ENCODE measurements at places on chromosomes 7 and 10.

DNA sequence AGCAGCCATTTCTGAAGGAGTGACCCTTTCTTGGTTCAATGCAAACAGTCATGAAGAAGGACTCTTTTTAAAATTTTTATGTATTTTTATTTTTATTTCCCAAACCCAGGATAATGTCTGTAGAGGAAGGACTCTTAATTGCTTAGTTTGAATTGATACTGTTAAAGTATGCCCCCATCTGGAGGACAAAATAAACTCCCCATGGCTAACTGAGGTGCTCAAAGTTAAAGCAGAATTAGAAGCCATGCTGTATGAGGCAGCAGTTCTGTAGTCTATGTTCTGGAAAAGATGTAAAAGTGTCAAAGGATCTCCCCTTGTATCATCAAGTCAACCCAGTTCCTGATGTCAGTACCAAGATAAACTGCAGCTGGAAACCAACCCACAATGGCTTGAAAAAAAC is 617.9 kb upstream of the GRM3 start:
- no peak for DNase-seq

DNA sequence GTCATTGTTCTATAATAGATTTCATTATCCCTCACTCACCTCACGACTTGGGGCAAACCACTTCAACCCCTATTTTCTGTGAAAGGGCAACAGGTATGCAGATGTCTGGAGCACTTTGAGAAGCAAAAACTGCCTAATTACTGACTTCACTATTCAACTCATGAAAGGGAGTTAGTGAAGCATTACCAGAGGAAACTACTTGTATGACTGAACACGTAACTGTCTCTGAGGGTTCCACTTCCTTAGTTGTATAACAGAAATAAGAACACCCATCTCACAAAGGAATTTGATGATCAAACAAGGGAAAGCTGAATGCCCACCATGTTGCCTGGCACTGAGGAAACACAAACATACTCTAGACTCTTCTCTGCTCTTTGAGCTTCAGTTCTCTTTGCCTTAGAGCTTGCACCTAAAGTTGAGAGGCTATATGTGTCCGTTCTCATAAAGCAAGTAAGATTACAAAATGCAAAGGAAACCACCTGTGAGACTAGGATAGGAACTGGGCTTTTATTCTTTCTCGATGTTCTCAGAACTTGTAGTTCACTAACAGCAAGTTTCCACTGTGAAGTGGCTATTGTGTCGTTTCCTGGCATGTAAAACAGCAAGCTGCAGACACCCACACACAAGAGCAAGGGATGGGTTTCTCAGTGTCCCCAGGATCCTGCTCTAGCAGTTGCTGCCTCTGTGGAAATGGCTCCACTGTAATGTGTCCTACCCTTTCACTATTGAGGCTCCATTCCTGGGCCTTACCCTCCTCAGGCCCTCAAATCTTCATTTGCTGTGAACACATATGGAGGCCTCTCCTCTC is 2.6 kb downstream of the TMEM243 start:
- peak; percentile 70 for DNase-seq

DNA sequence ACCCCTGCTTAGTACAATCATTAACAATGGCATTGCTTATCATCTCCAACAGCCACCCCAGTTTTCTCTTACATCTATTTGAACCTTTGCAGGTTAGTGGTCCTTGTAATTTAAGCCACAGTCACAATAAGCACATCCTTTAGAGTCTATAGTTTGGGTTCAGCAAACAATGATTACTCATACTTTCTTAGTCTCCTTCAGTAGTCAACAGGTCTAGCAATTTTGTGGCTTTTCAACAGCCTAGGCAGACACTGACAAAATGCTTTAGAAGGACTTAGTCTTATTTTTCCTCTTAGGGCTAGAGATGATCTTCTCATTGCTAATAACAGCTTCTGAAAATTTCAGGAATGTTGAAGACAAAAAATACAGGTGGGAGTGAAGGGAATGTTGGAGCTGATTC is 32.3 kb upstream of the FAM204A start:
- no peak for DNase-seq

GRCh38 chr10:80530251-80530650 is 7.5 kb upstream of the SH2D4B start:
- peak; percentile 49 for DNase-seq

- no peak for DNase-seq
These were observed 48.0 kb downstream of the CREB3L2 start for GRCh38 chr7:137953665-137954470.

DNA sequence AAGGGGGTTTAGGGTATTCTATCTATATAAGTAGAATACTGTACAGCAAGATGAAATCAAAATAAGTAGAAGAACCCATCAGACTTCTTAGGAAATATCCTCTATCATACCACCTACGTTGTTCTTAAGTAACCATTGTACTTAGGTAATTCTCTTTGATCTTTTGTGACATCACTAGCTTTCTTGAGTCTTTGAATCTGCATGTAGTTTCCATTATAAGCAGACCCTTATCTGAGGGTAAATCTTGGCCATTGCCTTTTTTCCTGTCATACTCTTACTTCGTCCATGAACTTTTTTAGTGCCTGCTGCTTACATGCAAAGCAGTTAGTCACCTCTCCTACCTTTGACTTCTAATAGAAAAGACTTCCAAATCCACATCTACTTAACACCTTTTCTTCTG is 49.0 kb downstream of the WAC start:
- peak; percentile 14 for DNase-seq

- DNase-seq = no peak
These were observed 36.0 kb downstream of the DNAJB9 start for GRCh38 chr7:108605559-108606201.

DNA sequence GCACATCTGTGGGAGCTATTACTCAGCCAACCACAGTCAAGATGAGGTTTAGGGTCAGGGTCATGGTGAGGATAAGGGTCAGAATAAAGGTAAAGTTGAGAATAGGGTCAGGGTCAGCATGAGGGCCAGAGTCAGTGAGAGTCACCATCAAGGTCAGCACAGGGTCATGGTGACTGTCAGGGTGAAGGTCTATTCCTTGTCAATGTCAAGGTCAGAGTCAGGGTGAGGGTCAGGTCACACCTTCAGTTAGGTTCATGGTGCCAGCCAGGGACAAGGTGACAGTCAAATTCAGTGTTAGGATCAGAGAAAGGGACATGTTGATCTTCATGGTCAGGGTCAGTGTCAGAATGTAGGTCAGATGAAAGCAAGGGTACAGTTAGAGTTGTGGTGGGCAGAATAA is 14.1 kb downstream of the MRPS24 start:
- DNase-seq = no peak

GRCh38 chr7:90645784-90646183 is 49.7 kb downstream of the CDK14 start:
- no peak for DNase-seq

DNA sequence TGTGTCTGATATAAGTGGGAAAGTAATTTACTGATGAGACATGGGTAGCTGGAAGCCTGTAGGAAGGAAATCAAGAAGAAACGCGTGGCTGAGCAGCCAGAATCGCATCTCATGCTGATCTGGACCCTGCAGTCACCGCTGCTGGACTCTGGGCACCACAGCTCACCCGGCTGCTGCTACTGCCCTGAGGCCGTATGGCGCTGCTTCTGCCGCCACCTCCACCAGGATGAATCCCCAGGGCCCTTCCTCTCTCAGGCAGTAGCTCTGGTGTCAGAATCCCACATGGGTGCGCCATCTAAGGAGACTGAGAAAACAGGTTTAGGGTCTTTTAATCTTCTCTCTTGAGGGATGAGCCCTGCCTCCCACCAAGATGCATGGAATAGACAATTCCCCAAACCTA is 70.3 kb upstream of the AGK start:
- DNase-seq = no peak

DNA sequence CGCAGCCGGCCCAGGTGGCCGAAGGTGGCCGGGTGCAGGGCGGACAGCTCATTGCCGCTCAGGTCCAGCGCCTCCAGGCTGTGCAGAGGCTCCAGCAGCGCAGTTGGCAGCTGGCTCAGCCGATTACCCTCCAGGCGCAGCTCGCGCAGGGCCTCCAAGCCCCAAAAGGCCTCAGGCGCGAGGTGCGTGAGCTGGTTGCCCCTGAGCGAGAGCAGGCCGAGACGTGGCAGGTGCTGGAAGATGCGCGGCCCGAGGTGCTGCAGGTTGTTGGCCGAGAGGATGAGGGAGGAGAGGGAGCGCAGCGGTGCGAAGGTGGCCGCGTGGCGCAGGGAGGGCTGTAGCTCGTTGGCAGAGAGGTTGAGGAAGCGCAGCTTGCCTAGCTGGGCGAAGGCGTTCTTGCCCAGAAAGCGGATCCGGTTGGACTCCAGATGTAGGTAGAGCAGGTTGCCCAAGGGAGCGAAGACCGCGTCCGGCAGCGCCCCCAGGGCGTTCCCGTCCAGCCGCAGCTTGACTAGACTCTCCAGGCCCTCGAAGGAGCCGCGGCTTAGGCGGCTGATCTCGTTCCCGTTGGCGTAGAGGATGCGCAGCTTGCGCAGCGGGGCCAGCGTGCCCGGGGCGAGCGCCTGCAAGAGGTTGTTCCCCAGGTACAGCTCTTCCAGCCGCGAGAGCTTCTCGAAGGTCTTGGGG is 923 bp downstream of the TRIL start:
- DNase-seq = peak; percentile 1

GRCh38 chr7:43938892-43939482 is 12.8 kb downstream of the UBE2D4 start:
- DNase-seq = no peak

DNA sequence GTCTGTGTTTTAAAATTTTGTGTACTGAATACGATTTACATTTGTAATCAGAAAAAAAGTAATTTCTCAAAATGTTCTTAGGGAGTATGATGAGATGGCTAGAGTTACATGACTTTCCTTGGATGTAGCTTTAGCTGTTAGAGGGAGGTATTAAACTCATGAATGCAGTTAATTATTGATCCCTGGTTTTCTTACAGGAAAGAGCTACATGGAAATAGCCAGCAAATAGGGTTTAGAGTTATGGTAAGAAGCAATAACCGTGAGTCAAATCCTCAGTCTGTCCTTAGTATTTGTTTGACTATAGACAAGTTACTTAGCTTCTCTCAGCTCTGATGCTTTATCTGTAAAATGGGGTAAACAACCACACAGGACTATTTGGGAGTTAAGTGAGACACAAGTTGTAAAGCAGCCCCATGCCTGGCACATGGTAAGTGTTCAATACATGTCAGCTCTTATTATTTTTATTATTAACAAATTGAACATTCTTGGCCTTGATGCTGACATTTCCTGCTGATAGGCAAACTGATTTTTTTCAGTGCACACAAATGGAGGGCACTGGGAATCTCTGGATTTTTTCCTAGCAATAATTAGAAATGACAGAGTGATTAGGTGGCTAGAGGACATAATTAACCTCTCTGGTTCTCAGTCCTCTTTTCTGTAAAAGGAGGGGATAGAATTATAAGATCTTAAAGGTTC is 204.5 kb upstream of the PHYHIPL start:
- no peak for DNase-seq
